GM06990 (cell line): ENCODE measurements at places on chromosomes 1 and 21.

DNA sequence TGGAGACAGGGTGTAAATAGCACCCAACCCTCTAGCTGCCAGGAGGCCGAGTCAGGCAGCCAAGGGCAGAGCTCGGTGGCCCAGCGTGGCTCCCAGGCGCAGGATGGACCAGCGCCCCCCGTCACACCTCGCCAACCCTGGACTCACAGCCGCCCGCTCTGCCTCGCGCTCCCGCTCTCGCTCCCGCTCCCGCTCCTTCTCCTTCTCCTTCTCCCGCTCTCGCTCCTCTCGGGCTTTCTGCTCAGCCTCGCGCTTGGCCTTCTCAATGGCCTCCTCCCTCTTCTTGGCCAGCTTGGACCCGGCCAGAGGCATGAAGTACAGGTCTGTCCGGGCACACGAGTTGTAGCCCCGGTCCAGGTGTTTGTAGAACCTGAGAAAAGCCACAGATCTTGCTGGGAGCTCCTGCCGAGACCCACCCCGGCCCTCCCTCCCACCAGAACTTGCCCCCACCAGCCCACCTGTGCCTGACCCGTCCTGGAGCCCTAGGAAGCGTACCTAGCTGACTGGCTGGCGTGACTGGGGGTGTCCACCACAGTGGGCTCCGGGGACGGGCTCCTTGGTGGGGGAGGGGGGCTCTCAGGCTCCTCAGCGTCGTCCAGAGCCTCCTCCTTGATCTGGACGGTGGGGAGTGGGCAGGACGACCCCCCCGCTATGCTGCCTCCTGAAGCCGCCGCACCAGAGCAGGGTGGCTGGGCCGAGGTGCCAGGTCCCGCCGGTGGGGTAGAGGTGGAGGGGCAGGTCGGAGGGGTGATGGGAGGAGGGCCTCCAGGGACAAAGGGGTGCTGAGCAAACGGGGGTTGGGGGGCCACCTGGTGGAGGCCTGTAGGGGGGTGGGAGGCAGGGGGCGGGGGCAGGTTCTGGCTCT is 41.9 kb downstream of the SLC45A1 start:
- no peak for DNase-seq

- no peak for DNase-seq
These were observed 773 bp upstream of the DDX59 start for GRCh38 chr1:200670242-200671118.

GRCh38 chr1:204408074-204408507 is 3.5 kb downstream of the PPP1R15B start:
- no peak for DNase-seq

GRCh38 chr1:201711811-201712210 is 117.1 kb upstream of the IPO9 start:
- no peak for DNase-seq

DNA sequence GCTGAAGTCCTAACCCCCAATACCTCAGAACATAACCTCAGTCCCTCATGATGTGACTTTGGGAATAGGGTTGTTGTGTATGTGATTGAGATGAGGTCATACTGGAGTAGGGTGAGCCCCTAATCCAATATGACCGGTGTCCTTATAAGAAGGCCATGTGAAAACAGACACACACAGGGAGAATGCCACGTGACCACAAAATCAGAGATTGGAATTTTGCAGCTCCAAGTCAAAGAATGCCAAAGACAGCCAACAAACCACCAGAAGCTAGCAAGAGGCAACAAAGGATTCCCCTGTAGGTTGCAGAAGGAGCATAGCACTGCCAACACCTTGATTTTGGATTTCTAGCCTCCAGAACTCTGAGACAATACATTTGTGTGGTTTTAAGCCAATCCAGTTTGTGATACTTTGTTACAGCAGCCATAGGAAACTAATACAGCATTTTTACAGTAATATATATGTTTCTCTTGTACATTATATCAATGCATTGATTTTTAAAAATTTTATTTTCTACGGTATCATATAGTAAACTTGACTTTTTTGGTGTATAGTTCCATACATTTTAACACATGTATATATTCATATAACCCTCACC is 5.4 kb downstream of the ZSWIM5 start:
- DNase-seq: no peak

DNA sequence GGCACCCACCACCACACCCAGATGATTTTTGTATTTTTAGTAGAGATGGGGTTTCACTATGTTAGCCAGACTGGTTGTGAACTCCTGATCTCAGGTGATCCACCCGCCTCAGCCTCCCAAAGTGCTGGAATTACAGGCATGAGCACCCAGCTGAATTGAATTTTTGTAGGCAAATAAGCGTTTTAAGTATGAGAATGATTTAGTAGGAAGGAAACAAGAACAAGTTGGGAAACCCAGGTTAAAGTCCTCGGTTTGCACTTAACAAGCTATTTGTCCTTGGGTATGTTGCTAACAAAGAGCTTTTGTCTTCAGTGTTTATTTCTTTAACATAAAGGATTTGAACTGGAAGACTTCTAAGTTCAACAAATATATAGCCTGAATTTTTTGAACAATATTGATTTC is 23.9 kb downstream of the BTF3L4 start:
- no peak for DNase-seq
